Neural crest cell (in vitro differentiated cells): ENCODE measurements at places on chromosomes 3 and 15. TPM values are rescaled to one million over a fixed set of nuclear protein-coding genes. Genes with fewer than 3 reads are reported as not detected.

GRCh38 chr3:110933821-110934426, 137.7 kb upstream of the NECTIN3 start:
- H3K4me3 ChIP-seq: no peak overlapping the region
- H3K27me3 ChIP-seq: no peaks in the 10 kb centered on the region
- no peak overlapping the region for H3K27ac ChIP-seq

GRCh38 chr3:123332124-123332641, 116.7 kb downstream of the ADCY5 start:
- DNase-seq: no peak

DNA sequence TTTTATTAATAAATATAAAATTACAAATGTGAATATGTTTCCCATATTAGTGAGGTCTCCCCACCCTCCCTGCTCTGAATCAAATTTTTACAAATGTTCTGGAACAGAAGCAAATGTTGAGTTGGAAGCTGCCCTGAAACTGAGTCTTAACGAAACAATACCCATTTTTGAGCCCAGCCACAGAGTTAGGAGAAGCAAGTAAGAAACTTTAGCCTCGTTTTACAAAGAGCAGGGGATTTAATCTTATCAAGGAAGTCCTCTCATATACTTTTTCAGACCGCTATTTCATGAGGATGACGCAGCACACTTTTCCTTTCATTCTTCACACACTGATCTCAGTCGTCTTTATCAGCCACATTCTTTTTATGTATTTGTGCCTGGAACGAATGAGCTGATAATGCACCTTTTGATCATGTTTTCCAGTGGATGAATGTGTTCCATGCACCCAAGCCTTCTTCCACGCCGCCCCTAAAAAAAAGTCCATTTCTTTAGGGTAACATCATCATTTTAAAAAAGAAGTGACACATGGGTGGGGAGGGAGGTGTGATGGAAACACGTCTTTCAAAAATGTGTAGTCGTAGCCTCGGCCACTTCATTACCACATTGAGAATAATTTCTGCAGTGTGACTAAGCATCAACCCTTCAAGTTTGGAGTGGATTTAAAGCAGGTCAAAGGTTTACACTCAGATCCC, 48.1 kb downstream of the SETMAR start:
- no peak overlapping the region for H3K4me3 ChIP-seq
- H3K4me1 ChIP-seq: peaks cover 5% of the 10 kb centered on the region
- no peak overlapping the region for H3K27ac ChIP-seq
- no peak for DNase-seq

- no peaks in the 10 kb centered on the region for H3K36me3 ChIP-seq
- H3K27ac ChIP-seq: no peak overlapping the region
- DNase-seq: no peak
- no peaks in the 10 kb centered on the region for H3K4me1 ChIP-seq
These were observed 701.8 kb upstream of the CCDC54 start for GRCh38 chr3:106675451-106675850.

DNA sequence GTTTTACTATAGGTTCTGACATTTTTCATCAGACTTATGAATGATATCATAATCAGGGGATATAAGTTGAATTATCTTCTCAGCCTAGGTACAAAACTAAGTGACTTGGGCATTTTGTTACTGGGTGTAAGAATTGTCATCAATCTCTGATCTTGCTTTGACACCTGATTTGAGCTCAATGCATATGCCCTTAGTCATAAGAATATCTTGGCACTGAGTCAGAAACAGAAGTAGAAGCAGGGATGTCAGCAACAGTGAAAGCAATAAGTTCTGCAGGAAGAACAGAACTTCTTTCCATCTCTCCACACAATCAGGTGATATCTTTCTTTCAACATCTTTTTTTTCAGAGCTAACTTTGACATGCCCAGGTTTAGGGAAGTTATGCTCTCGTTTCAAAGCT, 14.6 kb downstream of the SLITRK3 start:
- H3K27me3 ChIP-seq: no peaks in the 10 kb centered on the region
- no peaks in the 10 kb centered on the region for H3K4me1 ChIP-seq
- H3K27ac ChIP-seq: no peak overlapping the region
- no peak overlapping the region for H3K4me3 ChIP-seq
- H3K36me3 ChIP-seq: no peaks in the 10 kb centered on the region
- no peak for DNase-seq

DNA sequence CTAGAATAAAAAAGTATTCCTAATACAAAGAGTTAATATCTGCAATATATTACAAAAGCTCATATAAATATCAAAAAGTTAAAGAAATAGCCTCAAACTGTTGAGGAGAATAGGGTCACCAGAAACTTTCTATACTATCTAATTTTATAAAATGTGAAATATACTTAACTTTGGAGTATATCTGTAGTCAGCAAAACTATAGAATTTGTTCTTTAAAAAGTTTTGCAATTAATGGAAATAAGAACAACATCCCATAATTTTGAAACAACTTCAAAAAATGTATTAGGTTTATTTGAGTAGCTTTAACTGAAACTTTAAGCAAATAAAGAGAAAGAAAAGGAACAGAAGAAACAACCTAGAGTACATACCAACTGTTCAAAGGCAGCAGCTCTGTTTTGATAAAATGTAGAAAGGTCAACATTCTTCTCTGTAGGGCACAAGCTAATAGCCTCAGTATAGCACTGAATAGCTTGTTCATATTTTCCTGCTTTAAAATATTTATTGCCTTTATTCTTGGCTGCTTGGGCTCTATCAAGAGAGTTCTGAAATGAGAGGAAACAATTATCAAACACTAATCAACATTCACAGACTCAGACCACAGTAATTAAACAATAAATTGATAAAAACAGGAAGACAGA, 14.3 kb downstream of the TOMM70 start:
- H3K27ac ChIP-seq: no peak overlapping the region
- peaks cover 19% of the 10 kb centered on the region for H3K36me3 ChIP-seq
- peaks cover 4% of the 10 kb centered on the region for H3K4me1 ChIP-seq

- no peak overlapping the region for H3K4me3 ChIP-seq
- H3K36me3 ChIP-seq: no peaks in the 10 kb centered on the region
- H3K27ac ChIP-seq: no peak overlapping the region
- peaks cover 5% of the 10 kb centered on the region for H3K27me3 ChIP-seq
- H3K4me1 ChIP-seq: peaks cover 60% of the 10 kb centered on the region
- DNase-seq: no peak
These were observed 108.3 kb upstream of the ETV5 start for GRCh38 chr3:186216900-186217819.

- H3K27me3 ChIP-seq: no peaks in the 10 kb centered on the region
- no peaks in the 10 kb centered on the region for H3K36me3 ChIP-seq
- no peak overlapping the region for H3K27ac ChIP-seq
- H3K4me1 ChIP-seq: no peaks in the 10 kb centered on the region
- no peak overlapping the region for H3K4me3 ChIP-seq
These were observed 276.7 kb upstream of the SGO1 start for GRCh38 chr3:20462723-20463122.

DNA sequence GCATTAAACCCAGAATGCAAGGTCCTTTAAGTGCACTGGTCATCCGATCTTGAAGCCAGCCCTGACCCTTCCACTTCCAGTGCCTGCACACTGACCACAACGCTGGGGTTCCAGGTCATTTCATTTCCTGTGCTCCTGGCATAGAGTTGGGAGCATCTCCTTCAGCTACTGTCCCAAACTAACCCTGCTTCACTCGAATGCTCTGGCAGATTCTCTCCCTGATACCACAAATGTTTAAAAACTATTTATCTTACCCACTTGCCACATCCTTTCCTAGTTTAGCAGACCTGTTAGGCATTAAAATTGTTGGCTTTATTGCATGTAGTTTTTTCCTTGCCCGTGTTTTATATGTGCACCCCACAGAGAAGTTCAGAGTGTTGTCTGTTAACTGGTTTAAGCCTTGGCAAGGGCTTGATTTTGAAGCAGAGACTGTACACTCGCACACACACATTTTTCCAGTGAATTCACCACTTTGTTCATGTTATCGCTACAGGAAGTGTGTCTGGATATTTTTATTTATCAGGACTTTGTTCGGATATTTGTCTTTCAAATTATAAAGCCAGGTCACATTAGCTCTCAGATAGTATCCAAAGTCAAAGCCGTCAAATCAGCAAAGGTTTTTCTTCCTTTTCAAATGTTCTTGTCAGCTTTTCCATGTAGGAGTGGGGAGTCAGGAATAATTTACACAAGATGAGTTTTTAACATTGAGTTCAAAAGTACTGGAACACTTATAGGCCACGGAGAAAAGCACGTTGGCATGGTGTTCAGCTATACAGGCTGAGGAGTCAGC, 77.3 kb downstream of the ABI3BP start:
- H3K4me3 ChIP-seq: no peak overlapping the region
- H3K27ac ChIP-seq: no peak overlapping the region
- no peaks in the 10 kb centered on the region for H3K36me3 ChIP-seq
- H3K4me1 ChIP-seq: no peaks in the 10 kb centered on the region
- no peak for DNase-seq

GRCh38 chr15:67551207-67551743, 8.8 kb downstream of the MAP2K5 start:
- peaks cover 28% of the 10 kb centered on the region for H3K4me1 ChIP-seq
- no peak overlapping the region for H3K4me3 ChIP-seq
- no peak for DNase-seq
- no peak overlapping the region for H3K27ac ChIP-seq
- H3K36me3 ChIP-seq: peaks cover 9% of the 10 kb centered on the region

DNA sequence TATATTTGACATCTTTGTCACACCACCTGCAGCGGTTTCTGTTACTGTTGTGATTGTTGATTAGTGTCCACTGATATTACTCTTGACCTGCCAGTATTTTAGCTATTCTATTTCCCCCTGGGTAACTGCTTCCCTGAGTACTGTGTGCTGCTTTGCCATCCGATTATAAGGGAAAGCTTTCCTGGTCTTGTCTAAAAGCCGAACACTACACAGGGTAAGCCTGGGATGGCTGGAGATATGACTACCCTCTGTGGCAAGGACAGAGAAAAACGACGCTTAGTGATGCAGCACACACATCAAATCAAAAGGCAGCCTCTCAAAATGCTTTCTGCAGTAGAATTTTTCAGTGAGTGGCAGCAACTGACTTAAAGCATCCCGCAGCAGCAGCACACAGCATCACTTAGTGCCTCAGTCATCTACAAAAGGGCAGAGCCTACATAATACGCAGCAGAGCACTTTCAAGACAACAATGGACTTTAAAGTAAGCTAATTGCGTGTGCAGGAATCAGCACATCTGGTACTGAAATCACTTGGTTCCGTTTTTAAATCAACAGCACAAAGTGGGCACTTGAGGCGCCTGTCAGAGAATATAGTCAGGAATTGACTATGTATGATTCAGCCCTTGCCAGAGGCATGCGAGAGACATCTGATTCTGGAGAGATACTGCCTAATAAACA, 656.3 kb upstream of the TGFBR2 start:
- H3K36me3 ChIP-seq: no peaks in the 10 kb centered on the region
- H3K4me3 ChIP-seq: no peak overlapping the region
- no peaks in the 10 kb centered on the region for H3K27me3 ChIP-seq

DNA sequence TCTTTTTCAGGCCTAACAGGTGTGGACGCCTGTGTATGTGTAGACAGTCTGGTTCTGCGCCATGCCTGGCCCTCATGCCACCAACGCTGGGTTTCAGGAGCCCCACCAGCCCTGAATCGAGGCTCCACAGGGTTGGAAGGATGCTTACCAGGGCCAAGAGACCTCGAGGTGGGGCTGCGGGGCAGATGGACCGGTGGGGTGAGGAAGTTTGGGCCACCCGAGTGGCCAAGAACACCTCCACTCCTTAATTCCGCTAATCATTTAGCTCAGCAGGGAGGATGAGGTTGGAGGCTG, 6.0 kb upstream of the ONECUT1 start:
- H3K27me3 ChIP-seq: peaks cover 11% of the 10 kb centered on the region
- peaks cover 8% of the 10 kb centered on the region for H3K36me3 ChIP-seq
- DNase-seq: no peak
- H3K27ac ChIP-seq: no peak overlapping the region
- H3K4me1 ChIP-seq: peaks cover 51% of the 10 kb centered on the region

GRCh38 chr3:54819946-54820345, 107.9 kb downstream of the LRTM1 start:
- DNase-seq: no peak
- H3K36me3 ChIP-seq: no peaks in the 10 kb centered on the region
- H3K4me1 ChIP-seq: peaks cover 21% of the 10 kb centered on the region

DNA sequence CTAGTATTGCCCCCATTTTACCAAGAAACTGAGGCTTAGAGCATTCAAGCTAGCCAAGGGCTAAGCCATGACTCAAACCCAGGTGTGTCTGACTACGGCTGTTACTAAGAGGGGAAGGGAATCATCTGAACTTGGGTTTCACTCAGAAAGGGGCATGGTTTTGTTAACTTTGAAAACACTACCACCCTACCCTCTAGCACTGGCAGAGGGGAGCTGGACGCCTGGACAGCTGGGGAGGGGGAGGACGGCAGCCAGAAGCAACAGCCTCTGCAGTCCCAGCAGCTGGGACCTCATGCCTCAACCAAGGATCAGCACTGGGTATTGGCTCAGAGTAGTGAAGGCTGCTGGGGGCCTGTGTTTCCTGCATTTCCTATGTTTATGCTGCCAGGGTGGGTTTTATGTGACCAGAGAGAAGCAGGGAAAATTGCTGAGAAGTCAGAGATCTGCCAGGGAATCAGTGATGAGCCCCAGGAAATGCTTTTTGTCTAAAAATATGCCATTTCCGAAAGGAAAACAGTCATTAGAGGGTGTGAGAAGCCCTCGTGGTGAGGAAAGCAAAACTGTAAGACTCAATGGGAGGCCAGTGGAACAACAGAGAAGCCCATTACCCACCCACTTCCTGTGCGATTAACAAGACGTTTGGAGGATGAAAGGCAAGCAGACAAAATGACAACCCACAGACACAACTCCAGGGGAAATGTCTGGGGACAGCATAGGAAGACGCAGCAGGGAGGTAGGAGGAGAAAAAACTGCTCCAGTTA, 41.2 kb downstream of the LIPC start:
- H3K4me1 ChIP-seq: peaks cover 56% of the 10 kb centered on the region
- DNase-seq: no peak
- no peaks in the 10 kb centered on the region for H3K36me3 ChIP-seq
- no peaks in the 10 kb centered on the region for H3K27me3 ChIP-seq
- H3K27ac ChIP-seq: peak overlapping the region; percentile 45

DNA sequence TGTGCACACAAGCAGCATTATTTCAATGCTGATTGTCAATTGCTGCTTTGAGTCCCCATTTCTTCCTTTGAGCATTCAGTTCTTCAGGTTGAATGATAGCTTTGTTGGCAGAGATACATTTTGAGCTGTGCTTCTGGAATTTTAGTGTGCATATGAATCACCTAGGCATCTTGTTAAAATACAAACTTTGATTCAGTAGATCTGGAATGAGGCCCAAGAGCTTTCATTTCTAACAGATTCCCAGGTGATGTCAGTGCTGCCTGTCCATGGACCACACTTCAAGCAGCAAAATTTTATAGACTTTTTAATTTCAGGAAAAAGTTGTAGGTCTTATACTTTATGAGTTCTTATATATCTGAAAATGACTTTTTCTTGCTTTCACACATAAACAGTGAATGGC, 131.1 kb downstream of the ADAMTSL3 start:
- H3K27me3 ChIP-seq: no peaks in the 10 kb centered on the region
- no peak for DNase-seq
- H3K27ac ChIP-seq: no peak overlapping the region
- H3K36me3 ChIP-seq: no peaks in the 10 kb centered on the region
- H3K4me1 ChIP-seq: no peaks in the 10 kb centered on the region
- H3K4me3 ChIP-seq: no peak overlapping the region

The CCDC71 gene
- 26.0 and 29.4 TPM in 2 replicates for total RNA-seq

The KLHL40 gene
- not detected in 2 replicates for total RNA-seq

The UBA3 gene
- 75.6 and 78.8 TPM in 2 replicates for total RNA-seq

The HHATL gene
- not detected in 2 replicates for total RNA-seq

The FAM43A gene
- 1.4 TPM in 2 replicates for total RNA-seq

The THSD4 gene
- total RNA-seq: 1.3 and 1.4 TPM in 2 replicates

The GHSR gene
- total RNA-seq: not detected in 2 replicates

The GPR62 gene
- 0.18 and 0.23 TPM in 2 replicates for total RNA-seq

The CASR gene
- not detected in 2 replicates for total RNA-seq

The RHCG gene
- total RNA-seq: not detected in 2 replicates

The C3orf85 gene
- total RNA-seq: not detected in 2 replicates

The PDIA5 gene
- 14.2 and 17.7 TPM in 2 replicates for total RNA-seq

The CPNE9 gene
- 0.48 and 1.3 TPM in 2 replicates for total RNA-seq
